ENCODE measurements at places on chromosomes 7 and 10. TPM values are rescaled to one million over a fixed set of nuclear protein-coding genes. Genes with fewer than 3 reads are reported as not detected.

The FGL2 gene
- polyA plus RNA-seq, result 1.7 TPM

The CALHM3 gene
- not detected for polyA plus RNA-seq

The NIPSNAP2 gene
- 47.8 TPM for polyA plus RNA-seq

The PNLIP gene
- polyA plus RNA-seq, result not detected

The LIPK gene
- not detected for polyA plus RNA-seq

The SPDYE2B gene
- not detected for polyA plus RNA-seq

The VSTM4 gene
- 0.04 TPM for polyA plus RNA-seq

The KCNIP2 gene
- polyA plus RNA-seq, result 12.9 TPM

The LBX1 gene
- not detected for polyA plus RNA-seq

The ANKRD61 gene
- polyA plus RNA-seq, result 0.25 TPM

The NPY gene
- not detected for polyA plus RNA-seq

The PALS2 gene
- 36.7 TPM for polyA plus RNA-seq

The AGAP5 gene
- not detected for polyA plus RNA-seq

The CALCR gene
- polyA plus RNA-seq, result not detected

The BLNK gene
- polyA plus RNA-seq, result 209 TPM

The TACC2 gene
- not detected for polyA plus RNA-seq

The KLHL7 gene
- 19.9 TPM for polyA plus RNA-seq

The SORBS1 gene
- polyA plus RNA-seq, result not detected
